ENCODE measurements at places on chromosomes 16 and 17.

GRCh38 chr16:9144106-9144505, 52.7 kb downstream of the HAPSTR1 start:
- no peak for DNase-seq

GRCh38 chr16:9264067-9264466, 172.6 kb downstream of the HAPSTR1 start:
- DNase-seq, result no peak

DNA sequence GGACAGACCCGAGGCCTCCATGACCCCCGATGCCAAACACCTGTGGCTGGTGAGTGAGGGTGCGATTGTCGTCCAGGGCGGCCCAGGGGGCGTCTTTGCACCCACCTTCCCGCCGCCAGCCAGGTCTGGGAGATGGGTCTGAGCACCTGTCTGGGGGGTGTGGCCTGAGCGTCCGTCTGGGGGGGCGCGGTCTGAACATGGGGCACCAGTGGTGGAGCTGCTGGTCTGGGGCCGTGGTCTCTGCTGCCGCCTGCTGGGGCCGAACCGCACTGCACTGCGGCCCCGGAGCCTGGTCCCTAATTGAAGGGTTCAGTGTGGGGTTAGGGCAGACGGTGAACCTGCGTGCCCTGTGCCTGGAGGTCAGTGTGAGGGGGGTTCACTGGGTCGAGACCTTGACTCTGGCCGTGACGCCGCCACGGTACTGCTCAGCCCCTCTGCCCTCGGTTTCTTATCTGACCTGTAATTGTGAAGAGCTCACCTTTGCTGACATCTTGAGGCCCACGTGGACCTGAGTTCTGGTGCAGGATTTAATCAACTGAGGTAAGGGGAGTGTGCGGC, 12.6 kb upstream of the TCF25 start:
- DNase-seq, result no peak

DNA sequence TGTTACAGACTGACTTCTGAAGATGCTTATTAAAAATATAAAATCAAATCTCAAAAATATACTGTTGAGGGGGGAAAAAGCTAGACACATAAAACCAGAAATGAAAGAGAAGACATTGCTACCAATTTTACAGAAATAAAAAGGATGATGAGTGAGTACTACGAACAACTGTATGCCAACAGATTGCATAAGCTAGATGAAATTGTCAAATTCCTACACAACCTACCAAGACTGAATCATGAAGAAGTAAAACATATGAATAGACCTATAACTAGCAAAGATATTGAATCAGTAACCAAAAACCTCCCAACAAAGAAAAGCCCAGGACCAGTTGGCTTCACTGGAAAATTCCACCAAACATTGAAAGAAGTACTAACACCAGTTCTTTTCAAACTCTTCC, 3.5 kb upstream of the CAPNS2 start:
- no peak for DNase-seq

GRCh38 chr17:64585146-64585545, 77.0 kb downstream of the SMURF2 start:
- no peak for DNase-seq

- DNase-seq, result no peak
These were observed 54.2 kb downstream of the ANKFY1 start for GRCh38 chr17:4209611-4210010.

GRCh38 chr17:28508211-28508724, 2.1 kb downstream of the FOXN1 start:
- no peak for DNase-seq

Measured in stimulated activated CD4-positive, alpha-beta T cell treated with anti-CD3 and anti-CD28 coated beads, TNF-alpha, amount 100 ng/mL, for 1 hour (primary cell).